Cortex of kidney (tissue), 1 donor: ENCODE measurements at places on chromosomes 1 and 21.

GRCh38 chr1:51875291-51875772 is 3.2 kb downstream of the NRDC start:
- DNase-seq: no peak

DNA sequence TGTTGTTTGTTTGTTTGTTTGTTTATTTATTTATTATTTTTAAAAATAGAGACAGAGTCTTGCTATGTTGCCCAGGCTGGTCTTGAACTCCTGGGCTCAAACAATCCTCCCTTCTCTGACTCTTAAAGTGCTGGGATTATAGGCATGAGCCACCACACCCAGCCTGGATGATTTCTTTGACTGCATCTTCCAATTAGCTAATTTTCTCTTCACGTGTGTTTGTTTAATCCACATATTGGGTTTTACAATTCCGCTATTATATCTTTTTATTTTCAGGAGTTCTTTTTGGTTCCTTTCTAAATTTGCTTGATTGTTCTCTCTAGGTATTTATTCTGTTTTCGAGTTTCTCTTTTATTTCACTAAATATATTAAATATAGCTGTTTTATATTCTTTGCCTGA is 19.8 kb downstream of the SH3BGR start:
- DNase-seq: no peak

- no peak for DNase-seq
Observed at GRCh38 chr1:44619261-44619900, 54.9 kb downstream of the TMEM53 start.

- no peak for DNase-seq
Observed at GRCh38 chr1:77623066-77623465, 59.4 kb downstream of the ZZZ3 start.

GRCh38 chr21:41133874-41134522 is 34.0 kb upstream of the BACE2 start:
- DNase-seq: no peak

- DNase-seq: no peak
Observed at GRCh38 chr1:116314305-116314919, 58.6 kb upstream of the ATP1A1 start.

- DNase-seq: no peak
Observed at GRCh38 chr21:15095326-15095725, 30.5 kb upstream of the NRIP1 start.

DNA sequence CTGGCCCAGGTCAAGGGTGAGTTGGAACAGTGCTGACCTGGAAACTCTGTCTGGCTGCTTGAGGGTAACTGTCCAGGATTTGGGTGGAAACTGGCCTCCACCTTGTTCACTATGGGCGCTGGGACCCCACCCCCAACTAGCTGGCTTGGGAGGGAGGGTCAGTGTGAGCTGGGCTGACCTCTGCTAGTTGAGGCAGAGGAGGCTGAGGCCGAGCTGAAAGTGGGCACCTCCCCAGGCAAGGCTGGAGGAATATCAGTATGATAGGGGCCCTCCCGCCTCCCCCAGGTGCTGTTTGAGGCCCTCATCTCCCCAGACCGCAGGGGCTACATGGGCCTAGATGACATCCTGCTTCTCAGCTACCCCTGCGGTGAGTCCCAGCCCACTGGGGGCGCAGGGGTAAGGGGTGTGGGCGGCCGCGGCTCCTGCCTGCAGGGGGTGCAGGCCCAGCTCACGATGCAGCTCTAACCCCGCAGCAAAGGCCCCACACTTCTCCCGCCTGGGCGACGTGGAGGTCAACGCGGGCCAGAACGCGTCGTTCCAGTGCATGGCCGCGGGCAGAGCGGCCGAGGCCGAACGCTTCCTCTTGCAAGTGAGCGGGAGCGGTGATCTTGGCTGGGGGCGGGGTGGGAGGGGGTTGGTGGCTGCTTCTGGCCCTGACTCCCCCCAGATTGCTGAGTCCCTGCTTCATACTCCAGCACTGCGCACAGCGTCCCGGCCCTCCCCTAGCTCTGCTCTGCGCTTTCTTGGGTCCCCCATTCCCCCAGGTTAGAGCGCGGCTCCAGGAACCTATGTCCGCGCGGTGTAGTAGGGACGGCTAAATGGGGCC is 22.9 kb downstream of the PTPRU start:
- DNase-seq: no peak

GRCh38 chr1:200628223-200628881 is 7.8 kb upstream of the KIF14 start:
- DNase-seq: no peak

DNA sequence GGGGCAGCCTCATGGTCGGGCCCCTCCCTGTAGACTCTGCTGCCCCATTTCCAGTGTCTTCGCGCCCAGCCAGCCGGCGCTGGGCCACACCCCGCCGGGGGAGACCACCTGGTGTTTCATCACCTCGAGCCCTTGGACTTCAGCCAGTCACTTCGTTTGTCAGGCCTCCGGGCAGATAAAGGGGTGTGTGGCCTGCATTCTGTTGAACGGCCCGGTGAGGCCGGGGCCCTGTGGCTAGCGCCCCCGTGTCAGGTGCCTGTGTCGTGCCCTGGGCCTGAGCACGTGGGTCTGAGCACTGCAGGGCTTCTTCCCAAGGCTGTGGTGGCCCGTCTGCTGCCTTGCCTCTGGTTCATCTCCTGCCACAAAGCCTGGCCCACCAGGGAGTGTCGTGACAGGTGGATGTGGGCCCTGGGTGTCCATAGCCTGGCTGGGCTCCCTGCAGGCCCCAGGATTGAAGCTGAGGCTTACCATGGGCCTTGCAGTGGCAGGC is 65.2 kb upstream of the DIP2A start:
- no peak for DNase-seq

- no peak for DNase-seq
Observed at GRCh38 chr1:85244271-85245061, 15.0 kb downstream of the C1orf52 start.

GRCh38 chr1:21621051-21621450 is 48.1 kb downstream of the RAP1GAP start:
- DNase-seq: no peak

GRCh38 chr1:247175458-247175857 is 3.6 kb upstream of the ZNF124 start:
- DNase-seq: no peak

GRCh38 chr1:109547463-109548320 is 723 bp upstream of the GNAI3 start:
- DNase-seq: no peak

DNA sequence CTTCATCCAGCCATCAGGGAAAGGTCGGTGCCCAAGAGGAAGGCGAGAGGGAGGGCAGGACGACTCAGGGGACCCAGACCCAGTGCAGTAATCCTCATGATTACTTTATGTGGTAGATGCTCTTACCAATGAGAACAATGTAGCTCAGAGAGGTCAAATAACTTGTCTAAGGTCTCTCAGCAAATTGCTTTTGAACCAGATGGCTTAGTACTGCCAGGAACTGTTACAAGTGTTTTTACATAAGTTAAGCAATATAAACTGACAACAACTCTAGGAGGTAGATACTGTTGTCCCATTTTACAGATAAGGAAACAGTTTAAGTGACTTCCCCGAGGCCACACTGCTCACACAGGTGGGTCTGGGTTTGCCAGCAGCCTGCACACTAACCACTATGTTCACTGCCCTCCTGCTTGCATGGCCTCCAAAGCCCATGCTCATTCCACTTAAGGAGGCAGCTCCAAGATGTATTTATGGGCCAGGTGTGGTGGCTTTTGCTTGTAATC is 111.7 kb downstream of the LACTBL1 start:
- no peak for DNase-seq

- no peak for DNase-seq
Observed at GRCh38 chr1:240149484-240150094, 57.9 kb downstream of the FMN2 start.

DNA sequence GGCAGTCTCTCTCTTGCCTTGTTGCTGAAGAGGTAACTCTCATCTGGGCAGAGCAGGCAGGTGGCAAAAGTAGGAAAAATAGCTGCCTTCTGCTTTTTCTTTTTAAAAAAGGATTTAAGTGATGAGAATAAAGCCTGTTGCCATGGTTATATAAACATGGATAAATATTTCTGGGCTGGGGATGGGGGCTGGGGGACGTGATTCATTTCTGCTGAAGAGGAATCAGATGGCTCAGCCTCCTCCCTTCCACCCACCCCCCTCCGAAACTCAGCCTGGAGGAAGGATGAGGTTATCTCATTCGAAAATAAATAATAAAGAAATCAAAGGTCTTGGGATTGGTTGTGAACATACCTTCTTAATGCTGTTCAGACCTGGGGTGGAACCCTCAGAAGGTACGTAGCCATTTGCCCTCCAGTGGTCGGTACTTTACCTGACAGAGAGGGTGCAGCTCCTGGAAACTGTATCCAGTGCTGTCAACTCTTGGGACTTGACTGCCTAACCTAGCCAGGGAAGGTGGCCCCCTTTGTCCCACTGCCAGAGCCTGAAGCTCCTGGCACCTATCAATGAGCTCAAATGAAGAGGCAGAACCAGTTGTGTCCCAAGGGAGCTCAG is 3.8 kb upstream of the INKA2 start:
- DNase-seq: no peak

GRCh38 chr1:226424221-226425003 is 16.5 kb upstream of the PARP1 start:
- DNase-seq: no peak

GRCh38 chr1:225554216-225554812 is 98.6 kb downstream of the ENAH start:
- no peak for DNase-seq

DNA sequence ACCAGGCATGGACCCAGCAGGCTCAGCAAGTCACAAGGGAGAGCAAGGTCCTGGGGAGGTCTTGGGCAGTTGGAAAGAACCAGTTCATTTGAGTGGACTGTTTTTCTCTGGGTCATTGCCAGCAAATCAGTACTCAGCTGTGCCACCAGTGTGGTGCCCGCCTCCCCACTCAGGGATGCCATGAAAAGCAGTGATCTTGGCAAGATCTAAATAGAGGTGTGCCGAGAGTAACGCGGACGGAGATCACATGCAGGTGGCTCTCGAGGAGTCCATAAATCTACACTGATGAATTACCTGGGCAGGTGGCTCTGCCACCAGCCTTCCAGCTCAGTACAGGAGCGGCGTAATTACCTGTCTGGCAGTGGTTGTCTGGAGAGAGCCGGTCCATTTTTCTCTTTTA is 642.2 kb downstream of the PTPRU start:
- DNase-seq: no peak
